SK-N-SH treated with all-trans-retinoic acid at 6 μM for 48 hours (cell line): ENCODE measurements at places on chromosomes 2 and 18.

DNA sequence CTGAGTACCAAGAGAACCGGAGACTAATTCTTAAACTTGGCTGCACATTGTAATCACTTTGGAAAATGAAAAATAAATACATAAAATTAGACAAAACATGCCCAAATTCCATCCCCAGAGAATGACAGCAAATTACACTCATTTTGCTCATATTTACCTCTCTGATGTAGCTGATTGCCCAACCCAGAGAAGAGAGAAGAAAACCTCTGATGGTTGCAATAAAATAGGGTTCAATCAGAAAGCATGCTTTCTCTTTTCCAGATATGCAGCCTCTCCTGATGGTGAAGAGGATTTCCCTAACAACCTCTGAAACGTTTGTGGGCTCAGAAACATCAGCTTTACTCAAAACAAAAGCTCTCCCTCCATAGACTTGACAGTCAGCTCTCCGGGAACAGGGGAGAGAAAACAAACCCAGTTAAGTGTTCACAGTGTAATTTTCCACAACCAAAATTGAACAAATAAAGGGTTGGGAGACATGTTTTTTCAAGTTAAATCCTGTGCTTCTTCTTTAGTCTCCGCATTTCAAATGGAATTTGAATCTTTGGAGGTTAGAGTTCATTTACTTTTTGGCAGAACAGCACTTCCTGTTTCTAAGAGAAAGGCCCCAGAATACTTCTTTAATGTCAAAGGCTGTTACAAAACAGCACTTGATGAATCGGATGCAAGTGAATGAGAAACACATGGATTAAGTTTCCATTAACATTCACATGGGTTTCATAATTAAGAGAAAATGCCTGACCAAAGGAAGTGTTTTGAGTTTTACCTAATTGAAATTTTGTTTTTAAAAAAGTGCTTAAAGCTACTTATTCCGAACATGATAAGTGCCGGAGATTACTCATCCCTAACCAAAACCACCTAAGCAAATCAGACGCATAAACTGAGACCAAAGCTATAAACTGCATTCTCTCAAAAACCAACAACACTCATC lies 570.1 kb upstream of the SYT4 start:
- ATAC-seq = peak; percentile 90

DNA sequence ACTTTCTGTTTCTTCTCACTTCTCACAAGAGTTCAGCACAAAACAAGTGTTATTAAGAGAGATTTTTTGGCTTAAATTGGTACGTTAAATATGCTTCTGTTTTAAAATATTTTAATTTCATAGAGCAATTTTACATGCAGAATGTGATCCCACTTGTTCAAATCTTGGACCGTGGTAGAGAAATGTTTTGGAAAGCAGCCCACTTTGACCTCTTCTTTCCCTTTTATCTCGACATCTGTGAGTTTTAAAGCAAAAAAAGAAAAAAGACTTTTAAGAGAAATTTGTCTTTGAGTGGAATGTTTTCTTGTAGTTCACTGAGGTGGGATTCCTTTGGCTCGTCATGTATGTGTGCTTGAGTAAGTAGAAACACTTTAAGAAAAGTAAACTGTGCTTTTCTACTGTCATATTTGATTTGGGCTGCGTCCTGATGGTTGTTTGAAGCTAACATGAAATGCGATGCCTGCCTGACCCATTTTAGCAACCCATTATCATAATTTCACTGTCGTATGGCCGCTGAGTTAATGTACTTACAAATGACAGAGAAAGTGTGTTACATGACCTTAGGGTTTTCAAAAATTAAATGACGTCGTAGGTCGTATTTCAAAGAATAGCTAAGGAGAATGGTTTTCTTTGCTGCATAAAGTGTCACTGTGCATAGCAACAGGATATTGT lies 54.5 kb downstream of the TSHZ1 start:
- ATAC-seq = no peak; the same call in 2 of the 3 replicates

DNA sequence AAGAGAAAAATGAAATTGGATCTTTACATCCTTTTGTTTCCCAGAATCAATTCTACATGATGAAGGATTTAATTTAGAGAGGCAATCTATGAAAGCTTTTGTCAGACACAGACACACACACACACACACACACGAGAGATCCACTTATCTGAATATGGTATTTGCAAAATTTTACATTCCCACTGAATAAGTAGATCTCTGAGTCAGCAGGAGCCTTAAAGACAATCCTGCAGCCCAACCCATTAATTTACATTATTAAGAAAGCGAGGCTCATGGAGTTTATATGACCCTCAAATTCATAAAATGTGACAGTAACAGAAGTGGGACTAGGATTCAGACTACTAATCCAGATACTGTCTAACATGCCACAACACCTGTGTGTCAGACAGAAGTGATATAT lies 404.4 kb downstream of the NRXN1 start:
- no peak for ATAC-seq

DNA sequence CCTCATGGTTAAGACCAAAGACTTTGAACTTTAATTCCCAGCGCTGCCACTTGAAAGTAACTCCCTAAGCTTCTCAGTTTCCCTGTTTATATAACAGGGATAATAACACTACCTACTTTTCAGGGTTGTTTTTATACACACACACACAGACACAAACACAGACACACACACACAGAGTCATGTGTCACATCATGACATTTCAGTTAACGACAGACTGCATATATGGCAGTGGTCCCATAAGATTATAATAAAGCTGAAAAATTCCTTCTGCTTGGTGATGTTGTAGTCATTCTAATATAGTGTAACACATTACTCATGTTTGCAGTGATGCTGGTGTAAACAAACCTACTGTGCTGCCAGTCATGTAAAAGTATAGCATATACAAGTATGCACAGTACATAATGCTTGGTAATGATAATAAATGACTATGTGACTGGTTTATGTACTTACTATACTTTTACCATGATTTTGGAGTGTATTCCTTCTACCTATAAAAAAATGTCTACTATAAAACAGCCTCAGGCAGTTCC lies 89.2 kb upstream of the ITGA4 start:
- ATAC-seq = no peak

DNA sequence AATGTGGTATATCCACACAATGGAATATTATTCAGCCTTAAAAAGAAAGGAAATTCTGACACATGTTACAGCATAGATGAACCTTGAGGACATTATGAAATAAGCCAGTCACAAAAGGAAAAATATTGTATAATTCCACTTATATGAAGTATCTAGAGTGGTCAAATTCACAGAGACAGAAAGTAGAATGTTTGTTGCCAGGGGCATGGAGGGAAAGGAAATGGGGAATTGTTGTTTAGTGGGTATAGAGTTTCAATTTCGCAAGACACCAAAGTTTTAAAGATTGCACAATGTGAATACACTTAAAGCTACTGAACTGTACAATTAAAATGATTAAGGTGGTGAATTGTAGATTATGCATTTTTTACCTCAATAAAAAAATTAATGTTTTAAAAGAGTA lies 92.9 kb downstream of the TXNL1 start:
- ATAC-seq = no peak

DNA sequence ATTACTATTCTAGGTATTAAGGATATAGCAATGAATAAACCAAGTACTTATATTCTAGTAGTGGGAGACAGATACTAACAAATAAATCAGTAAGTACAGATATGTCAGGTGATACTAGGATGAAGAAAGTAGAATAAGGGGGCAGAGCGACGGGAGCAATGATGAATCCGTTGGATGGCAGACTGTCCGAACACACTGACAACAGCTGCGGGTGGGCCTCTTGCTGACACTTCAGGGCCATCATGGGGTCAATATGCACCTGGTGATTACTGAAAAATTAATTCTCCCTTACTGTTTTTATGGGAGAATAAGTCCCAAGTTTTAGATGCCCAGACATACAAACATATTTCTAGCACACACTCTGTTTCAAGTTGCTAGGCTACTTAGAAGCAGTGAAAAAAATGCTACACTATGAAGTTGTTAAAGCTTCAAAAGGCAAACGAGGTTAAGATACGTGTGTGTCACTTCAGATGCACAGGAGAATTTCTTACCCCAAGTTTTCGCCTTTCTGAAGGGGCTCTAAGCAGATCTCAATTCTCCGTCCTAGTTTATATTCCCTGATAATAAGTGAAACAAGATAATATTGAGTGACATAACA lies 78.7 kb downstream of the USP40 start:
- ATAC-seq = peak; percentile 14

GRCh38 chr2:135960150-135960549 lies 25.3 kb downstream of the DARS1 start:
- ATAC-seq = no peak

DNA sequence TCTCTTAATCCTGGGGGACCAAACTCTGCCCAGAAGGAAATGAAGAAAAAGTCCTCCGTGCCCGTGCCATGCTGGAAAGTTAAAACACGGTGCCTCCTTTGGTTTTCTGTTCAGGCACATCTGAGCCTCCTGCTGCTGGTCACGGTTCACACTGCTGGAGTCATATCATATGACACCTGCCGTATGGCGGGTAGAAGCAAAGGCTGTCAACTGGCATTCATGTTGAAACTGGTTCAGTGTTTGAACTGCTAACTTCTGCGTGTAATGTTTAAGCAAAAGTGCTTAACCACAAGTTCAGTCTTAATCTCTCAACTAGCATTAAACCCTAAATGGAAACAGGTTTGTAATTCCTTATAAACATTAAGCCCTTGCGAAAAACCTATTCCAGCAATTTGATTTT lies 3.1 kb downstream of the STK39 start:
- no peak for ATAC-seq

- ATAC-seq = no peak
These were observed 17.2 kb downstream of the TNP1 start for GRCh38 chr2:216842636-216843035.

DNA sequence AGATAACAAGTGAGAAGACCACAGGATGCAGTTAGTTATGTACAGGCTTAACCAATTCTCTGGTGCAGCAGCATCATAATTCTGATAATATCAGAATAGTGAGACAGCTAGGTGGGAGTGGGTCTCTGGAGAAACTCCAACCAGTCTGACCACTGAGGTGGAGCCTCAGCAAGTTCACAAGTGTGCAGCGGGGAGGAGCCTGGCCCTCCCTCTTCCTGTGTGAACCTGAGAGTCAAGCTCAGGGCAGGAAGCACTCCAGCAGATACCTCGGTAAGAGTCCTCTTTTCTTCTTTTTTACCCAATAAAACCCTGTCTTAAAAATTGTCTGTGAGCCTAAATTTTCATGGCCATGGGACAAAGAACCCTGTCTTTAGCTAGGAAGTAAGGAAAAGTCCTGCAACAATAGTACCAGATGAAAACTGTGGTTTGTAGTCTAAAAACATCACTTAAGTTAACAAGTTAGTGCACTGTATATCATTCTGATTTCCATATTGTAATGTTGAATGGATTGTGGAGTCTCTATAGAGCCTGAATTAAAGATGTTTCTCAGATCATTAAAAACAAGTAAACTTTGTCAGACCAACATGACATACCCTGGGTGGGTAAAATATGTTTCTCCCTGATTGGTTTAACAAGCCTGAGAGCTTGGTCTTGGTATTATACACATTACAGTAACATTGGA lies 370.8 kb downstream of the TMEM182 start:
- ATAC-seq = no peak

DNA sequence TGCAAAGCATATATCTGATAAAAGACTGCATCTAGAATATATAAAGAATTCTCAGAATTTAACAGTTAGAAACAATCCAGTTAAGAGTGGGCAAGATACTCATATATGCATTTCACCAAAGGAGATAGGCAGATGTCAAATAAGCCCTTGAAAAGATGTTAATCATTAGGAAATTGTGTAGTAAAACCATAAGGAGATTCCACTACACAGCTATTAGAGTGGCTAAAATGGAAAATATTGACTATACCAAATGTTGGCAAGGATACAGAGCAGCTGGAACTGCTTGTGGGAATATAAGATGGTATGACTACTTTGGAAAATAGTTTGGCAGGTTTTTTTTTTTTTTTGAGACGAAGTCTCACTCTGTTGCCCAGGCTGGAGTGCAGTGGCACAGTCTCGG lies 59.5 kb downstream of the CAB39 start:
- no peak for ATAC-seq

DNA sequence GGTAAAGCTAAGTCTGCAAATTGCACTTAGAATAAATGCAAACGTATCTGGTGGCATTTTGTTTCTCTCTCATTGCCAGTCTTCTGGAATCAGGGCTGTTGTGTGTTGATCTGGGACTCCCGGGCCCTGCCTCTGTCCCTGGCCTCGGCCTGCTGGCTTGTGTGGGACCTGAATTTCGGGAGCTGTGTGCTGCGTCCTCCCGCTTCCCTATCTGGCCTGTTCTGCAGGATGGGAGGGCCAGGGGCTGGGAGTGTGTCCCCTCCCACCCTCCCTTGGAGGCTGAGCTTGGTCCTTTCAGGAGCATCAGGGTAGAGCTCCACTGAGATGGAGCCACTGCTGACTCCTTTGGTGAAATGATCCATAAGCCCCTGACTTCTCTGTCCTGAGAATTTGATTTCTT lies 118.5 kb downstream of the ACKR3 start:
- no peak for ATAC-seq

- peak; percentile 11; the same call in 1 of the 3 replicates for ATAC-seq
These were observed 58.5 kb downstream of the EIF5B start for GRCh38 chr2:99395589-99396130.

GRCh38 chr18:36633961-36634412 lies 194.8 kb downstream of the TPGS2 start:
- ATAC-seq = no peak; the same call in 2 of the 3 replicates

- ATAC-seq = no peak
These were observed 51.9 kb downstream of the PTPRM start for GRCh38 chr18:7618891-7619442.

GRCh38 chr2:66748939-66749338 lies 314.0 kb downstream of the MEIS1 start:
- ATAC-seq = no peak

DNA sequence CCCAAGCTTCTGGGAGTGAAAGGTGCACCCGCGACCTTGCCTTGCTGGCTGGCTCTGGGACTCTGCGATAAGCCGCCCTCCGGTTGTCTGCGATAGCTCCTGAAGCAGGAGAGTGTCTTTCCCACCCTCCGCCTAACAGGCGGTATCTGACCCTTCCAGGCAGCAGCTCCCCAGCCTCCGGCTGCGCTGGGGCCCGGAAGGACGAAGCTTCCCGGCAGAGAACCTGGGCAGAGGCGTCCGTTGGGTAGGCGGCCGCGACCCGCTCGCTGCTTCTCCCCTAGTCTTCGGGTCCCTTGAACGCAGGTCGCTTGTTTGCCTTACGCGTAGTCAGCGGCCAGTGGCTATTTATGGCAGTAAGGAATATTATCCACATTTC lies 446 bp upstream of the RHBDD1 start:
- peak; percentile 18 for ATAC-seq

- no peak for ATAC-seq
These were observed 293.7 kb upstream of the ACVR2A start for GRCh38 chr2:147550995-147551731.

GRCh38 chr2:142031656-142032055 lies 99.2 kb downstream of the LRP1B start:
- no peak for ATAC-seq

DNA sequence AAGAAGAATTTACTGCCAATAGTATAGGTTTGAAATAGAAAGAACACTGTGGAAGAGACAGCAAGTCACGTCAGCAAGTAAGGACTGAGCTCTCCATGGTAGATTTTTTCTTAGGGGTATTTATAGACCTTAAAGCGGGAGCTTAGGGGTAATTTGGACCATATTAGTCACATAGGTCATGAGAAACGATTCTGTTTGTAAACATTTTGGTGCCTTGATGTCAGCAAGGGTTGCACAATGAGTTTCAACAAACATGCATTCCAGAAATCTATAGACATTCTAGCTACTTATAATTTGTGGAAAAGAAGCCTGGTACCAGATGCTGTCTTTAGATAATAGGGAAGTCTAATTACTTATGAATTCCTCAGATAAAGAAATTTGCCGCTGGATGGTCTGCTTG lies 624.7 kb downstream of the TDRD15 start:
- no peak for ATAC-seq

GRCh38 chr18:70659036-70659925 lies 370.4 kb downstream of the SOCS6 start:
- no peak for ATAC-seq
